ENCODE measurements at places on chromosomes 3 and 15. TPM values are rescaled to one million over a fixed set of nuclear protein-coding genes. Genes with fewer than 3 reads are reported as not detected.

DNA sequence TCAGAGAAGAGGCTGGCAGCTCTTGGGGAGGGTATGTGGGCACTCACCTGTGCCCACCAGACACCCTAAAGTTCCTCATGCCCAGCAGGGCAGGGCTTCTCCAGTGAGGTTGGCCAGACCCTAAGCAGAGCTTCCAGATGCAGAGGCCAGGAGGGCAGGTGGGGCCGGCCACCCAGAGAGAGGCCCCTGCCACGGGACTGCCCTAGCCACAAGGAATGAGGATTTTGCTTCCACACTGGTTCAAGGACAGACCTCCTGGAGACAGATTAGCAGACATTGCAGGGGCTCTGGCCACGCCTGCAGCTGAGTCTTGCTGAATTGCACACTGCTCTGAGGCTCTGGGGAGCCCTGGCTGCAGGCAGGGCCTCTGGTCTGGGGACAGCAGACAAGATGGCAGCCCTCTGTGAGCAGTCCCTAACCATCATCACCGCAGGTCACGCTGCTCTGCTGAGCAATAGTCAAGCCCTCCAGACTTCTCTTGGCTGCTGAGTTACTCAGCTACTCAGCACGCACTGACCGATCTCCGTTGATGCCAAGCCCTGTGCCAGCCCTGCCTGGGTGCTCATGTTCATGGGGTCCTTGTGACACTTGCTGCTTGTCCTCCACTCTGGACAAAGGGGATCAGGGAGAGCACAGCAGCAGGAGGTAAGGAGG is 117.4 kb upstream of the ABHD17C start:
- no peak for DNase-seq

The MNS1 gene
- 0.26 TPM for total RNA-seq

- no peak for DNase-seq
These were observed 692 bp upstream of the C15orf39 start for GRCh38 chr15:75200765-75201615.

The AHSG gene
- not detected for total RNA-seq

- no peak for DNase-seq
These were observed 23.6 kb downstream of the SERPINI2 start for GRCh38 chr3:167450195-167450594.

The FETUB gene
- not detected for total RNA-seq

- DNase-seq = no peak
These were observed 34.8 kb downstream of the CYP11A1 start for GRCh38 chr15:74332611-74333010.

- DNase-seq = no peak
These were observed 300.7 kb downstream of the WDR72 start for GRCh38 chr15:53458736-53459135.

DNA sequence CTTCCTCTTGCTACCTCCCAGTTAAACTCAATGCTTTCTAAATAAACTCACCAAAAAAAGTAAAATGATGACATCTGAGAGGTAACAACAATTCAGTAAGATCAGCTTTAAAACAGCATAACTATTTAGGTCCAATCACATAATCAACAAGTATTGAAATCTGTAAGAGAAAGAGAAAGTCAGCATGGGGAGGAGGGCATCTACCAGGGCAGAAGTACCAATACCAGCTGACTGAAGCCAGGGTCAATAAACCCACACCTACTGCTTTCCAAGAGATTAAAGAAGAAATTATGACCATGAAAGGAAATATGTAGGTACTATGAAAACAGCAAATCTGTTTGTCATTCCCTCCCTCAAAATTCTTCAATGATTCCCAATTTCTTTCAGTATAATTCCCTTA is 42.2 kb upstream of the IGF2BP2 start:
- DNase-seq = no peak

- no peak for DNase-seq
These were observed 58.6 kb downstream of the MRPL3 start for GRCh38 chr3:131444180-131444579.

All from natural killer cell treated with Interleukin-12 subunit alpha and Interleukin-12 subunit beta and Interleukin-15 and Interleukin-18, amount 100 ng/mL, for 72 hours (primary cell).